HFFc6 (cell line): ENCODE measurements at places on chromosomes 4 and X. TPM values are rescaled to one million over a fixed set of nuclear protein-coding genes. Genes with fewer than 3 reads are reported as not detected.
A peak's percentile ranks its signal among the peaks of the same experiment; 100 is the strongest.

GRCh38 chr4:147813109-147813773 lies 81.4 kb downstream of the ARHGAP10 start:
- peaks cover 12% of the 10 kb centered on the region for H3K36me3 ChIP-seq
- no peak overlapping the region for H3K4me3 ChIP-seq
- no peaks in the 10 kb centered on the region for H3K27me3 ChIP-seq
- peaks cover 65% of the 10 kb centered on the region for H3K4me1 ChIP-seq
- DNase-seq, result no peak
- peak overlapping the region; percentile 15 for H3K27ac ChIP-seq

DNA sequence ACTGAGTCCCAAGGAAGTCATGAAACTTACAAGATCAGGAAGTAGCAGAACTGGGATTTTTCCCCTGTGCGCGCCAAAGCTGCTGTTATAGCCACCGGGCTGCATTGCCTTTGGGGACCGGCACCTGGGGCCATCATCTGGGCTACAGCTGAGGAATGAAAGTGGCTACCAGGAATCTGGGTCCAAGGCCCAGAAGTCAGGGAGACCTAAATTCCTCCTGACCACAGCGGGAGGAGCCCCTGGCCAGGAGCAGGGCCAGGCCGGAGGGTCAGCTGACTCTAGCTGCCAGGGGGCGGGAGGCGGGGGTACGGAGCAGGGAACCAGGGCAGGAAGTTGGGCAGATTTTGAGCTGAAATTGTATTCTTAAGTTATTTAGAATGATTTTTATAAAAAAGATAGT lies 242.4 kb downstream of the EVC2 start:
- peaks cover 8% of the 10 kb centered on the region for H3K27me3 ChIP-seq
- H3K36me3 ChIP-seq, result no peaks in the 10 kb centered on the region
- 0 out of 2 replicates have a peak, but pooled peaks cover 6% of the 10 kb centered on the region for H3K4me1 ChIP-seq
- no peak overlapping the region for H3K27ac ChIP-seq

DNA sequence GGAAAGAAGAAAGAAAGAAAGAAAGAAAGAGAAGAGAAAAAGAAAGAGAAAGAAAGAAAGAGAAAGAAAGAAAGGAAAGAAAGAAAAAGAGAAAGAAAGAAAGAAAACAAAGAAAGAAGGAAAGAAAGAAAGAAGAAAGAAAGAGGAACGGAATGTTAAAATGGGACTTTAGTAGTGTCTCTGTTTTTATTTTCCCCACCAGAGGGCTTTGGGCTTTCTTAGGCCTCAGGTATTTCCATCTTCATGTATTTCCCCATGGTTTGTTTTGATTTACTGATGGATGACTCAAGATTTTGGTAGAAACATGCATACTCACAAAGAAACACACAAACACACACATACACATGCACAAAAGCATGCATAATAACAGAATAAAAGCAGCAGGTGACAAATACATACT lies 181.2 kb downstream of the AFF2 start:
- no peak overlapping the region for H3K4me3 ChIP-seq
- DNase-seq, result no peak
- no peaks in the 10 kb centered on the region for H3K4me1 ChIP-seq
- no peaks in the 10 kb centered on the region for H3K27me3 ChIP-seq
- H3K36me3 ChIP-seq, result no peaks in the 10 kb centered on the region

DNA sequence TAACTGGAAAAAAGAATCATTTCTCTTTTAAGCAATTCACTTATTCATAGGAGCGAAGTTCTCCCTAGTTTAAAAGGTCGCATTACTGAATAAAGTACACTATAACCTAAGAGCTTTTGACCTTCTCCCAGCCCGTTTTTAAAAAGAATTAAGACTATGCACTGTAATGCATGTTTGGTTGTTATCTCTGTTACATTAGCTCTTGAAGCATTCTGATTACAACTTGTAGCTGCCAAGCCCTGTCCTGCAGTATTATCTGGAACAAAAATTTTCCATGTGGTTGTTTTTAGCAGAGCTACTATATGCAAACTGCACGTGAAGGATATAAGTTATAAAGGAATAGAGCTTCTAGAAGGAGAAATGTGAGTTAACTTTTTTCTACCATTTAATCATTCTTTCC lies 8.1 kb downstream of the GAB1 start:
- H3K4me1 ChIP-seq, result peaks cover 19% of the 10 kb centered on the region
- H3K27ac ChIP-seq, result no peak overlapping the region
- no peak overlapping the region for H3K4me3 ChIP-seq
- peaks cover 2% of the 10 kb centered on the region; the same call in 1 of the 2 replicates for H3K27me3 ChIP-seq

Gene BRS3
- total RNA-seq, result not detected in 3 replicates
